ENCODE measurements at places on chromosomes 7 and 10.

GRCh38 chr7:71511361-71511807 is 379.4 kb downstream of the GALNT17 start:
- no peak for DNase-seq

DNA sequence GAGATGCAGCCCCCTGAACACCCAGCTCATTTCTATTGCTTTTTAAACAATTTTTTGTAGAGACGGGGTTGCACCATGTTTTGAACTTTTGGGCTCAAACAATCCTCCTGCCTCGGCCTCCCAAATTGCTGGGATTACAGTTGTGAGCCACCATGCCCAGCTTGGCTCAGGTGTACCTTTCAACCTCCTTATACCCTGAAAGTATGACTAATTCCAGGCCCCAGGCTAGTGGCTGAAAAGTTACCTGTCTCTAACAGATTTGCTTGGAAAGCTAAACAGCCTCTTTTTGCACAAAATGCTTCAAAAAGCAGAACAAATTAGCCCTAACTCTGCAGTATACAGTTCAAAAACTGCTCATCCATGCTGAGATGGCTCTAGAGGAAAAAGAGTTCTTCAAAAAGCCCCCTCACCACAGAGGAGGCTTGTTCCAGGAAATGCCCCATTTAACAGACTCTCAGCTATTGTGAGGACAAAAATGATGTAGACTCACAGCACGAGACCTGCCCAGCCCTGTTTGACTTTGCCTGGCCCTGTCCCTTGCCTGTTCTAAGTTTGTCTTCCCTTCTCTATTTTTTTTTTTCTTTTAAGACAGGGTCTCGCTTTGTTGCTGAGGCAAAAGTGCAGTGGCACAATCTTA is 13.4 kb upstream of the AP1S1 start:
- no peak for DNase-seq

GRCh38 chr10:130932326-130933007 is 379.1 kb downstream of the TCERG1L start:
- no peak for DNase-seq

- no peak for DNase-seq
These were observed 17.8 kb upstream of the PCBD1 start for GRCh38 chr10:70906031-70906783.

GRCh38 chr10:81831060-81831459 is 43.9 kb upstream of the NRG3 start:
- DNase-seq, result no peak

GRCh38 chr7:130127821-130128317 is 57.5 kb downstream of the KLHDC10 start:
- DNase-seq, result no peak

- DNase-seq, result no peak
These were observed 5.6 kb upstream of the ING3 start for GRCh38 chr7:120944826-120945562.

GRCh38 chr7:107951896-107952295 is 51.1 kb downstream of the LAMB1 start:
- no peak for DNase-seq

DNA sequence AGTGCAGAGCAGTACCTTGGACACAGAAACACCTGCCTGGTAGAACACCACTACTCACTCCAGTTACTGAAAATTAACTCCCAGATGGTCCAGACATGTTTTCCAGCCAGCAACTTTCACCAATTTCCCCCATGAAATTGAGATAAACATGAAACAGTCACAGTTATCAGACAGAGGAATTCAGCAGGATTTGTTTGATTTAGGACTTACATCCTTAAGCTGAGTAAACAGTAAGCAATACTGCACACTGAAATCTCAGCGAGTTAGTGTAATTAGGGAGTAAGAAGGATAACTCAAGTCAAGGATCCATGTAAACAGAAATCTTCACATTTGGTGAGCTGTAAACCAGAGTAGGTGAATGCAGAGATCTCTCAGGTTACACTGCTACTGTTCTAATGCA is 353.5 kb downstream of the ELMO1 start:
- DNase-seq, result no peak

DNA sequence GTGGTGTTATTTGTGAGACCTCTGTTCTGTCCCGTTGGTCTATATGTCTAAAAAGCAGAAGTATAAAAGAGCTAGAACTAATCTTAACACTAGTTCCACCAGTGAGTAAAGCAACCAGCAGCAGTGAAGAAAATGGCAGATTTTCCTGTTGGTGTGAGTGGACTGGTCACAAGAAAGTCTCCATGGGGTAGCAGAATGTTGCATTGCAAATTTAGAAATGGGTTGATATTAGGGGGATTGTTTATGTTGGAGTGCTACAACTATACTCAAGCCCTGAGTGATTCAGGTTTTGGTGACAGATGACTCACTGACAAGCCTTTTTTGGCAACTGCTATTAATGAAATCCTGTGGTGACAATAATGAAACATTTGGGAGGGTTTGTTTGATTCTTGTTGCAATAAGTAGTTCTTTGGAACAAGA is 5.6 kb downstream of the AVL9 start:
- no peak for DNase-seq

- DNase-seq, result no peak
These were observed 58.6 kb upstream of the ARID5B start for GRCh38 chr10:61842755-61843497.

GRCh38 chr10:9577746-9578145 is 1439.9 kb upstream of the CELF2 start:
- DNase-seq, result no peak

GRCh38 chr10:22581461-22581860 is 132.9 kb downstream of the PIP4K2A start:
- no peak for DNase-seq

DNA sequence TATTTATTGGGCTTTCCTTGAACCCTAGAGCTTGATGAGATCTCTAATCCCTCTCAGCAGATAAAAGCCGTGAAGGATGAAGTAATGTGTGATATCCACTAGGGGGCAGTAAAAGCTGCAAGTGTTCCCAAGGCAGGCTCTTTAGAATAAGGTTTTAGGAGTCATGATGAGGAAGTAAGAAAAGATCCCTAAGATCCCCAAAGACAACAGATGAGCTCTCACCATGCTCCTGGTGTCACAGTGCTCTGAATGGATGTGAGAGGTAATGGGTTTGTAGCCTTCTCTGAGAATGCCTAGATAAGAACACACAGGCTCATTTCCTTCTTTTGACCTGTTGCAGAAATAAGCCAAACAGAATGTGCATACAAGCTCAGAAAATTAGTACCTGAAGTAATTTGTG is 70.4 kb upstream of the ITPRID1 start:
- no peak for DNase-seq

- DNase-seq, result no peak
These were observed 252.9 kb upstream of the ZMIZ1 start for GRCh38 chr10:78815702-78816334.

DNA sequence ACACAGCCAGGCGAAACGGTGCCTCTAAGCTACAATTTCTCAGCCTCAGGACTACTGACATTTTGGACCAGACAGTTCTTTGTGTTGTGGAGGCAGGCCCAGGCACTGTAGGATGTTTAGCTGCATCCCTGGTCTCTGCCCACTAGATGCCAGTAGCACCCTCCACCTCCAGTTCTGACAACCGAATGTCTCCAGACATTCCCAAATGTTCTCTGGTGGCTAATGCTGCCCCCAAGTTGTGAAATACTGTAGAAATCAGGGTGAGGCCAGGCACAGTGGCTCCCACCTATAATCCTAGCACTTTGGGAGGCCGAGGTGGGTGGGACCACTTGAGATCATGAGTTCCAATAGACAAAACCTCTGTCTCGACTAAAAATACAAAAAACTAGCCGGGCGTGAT is 18.2 kb downstream of the HNRNPF start:
- DNase-seq, result no peak

DNA sequence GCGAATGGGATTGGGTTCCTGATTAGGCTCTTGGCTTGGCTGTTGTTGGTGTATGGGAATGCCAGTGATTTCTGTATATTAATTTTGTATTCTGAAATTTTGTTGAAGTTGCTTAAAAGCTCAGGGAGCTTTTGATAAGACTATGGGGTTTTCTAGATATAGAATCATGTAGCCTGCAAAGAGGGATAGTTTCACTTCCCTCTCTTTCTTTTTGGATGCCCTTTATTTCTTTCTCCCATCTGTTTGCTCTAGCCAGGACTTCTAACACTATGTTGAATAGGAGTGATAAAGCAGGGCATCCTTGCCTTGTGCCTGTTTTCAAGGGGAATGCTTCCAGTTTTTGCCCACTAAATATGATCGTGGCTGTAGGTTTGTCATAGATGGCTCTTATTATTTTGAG is 40.4 kb upstream of the MPP7 start:
- no peak for DNase-seq

DNA sequence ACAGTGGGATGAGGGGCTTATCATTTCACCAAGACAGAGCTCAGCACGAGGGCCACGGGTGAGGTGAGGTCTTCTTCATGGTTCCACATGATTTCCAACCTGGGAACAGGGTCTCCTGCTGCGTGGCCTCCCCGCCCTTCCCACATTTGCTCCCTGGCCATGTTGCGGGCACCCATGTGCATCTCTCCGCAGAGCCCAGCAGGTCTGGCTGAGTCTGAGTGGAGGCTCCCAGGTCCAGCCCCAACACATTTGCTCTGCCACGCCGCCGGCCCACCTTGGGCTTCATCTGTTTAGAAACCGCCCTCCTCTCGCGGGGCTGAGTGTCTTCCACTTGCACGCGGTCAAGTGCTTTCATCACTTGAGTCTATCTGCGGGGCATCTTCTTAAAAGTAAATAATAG is 14.8 kb upstream of the PRKAR1B start:
- no peak for DNase-seq

DNA sequence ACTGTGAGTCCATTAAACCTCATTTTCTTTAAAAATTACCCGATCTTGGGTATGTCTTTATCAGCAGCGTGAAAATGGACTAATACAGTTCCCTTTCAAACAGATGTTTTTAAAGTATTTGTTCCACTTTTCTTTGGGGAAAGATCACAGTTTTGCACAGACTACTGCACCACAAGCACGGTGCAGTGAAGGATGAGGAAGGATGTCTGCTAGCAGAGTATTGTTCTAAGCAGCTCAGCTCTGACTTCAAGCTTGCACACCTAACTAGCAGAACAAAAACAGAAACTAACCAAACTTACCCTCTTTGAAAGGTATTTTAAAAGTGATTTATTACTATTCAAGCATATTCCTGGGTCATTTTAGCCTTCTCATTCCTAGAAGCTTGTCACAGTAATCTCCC is 20.0 kb downstream of the THNSL1 start:
- DNase-seq, result no peak

- DNase-seq, result no peak
These were observed 360.8 kb downstream of the CRPPA start for GRCh38 chr7:16060502-16060901.

- no peak for DNase-seq
These were observed 15.7 kb downstream of the SLIT1 start for GRCh38 chr10:97169911-97170693.

DNA sequence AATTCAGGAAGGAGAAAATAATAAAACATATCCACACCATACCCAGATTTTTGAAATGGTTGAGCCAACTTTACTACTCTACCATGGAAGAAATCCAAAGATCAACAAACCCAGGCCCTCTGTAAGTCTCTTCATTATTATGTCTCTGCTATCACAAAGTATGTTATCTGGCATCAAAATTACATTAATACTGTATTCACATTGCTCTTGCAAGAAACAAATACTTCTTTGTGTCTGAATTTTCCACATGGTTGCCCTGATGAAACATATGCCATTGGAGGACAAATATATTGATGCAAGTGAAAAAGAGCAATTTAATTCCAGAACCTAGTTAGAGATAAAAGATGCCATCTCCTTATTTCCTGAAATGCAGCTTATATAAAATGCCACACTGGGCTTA is 204.0 kb downstream of the FZD1 start:
- no peak for DNase-seq

DNA sequence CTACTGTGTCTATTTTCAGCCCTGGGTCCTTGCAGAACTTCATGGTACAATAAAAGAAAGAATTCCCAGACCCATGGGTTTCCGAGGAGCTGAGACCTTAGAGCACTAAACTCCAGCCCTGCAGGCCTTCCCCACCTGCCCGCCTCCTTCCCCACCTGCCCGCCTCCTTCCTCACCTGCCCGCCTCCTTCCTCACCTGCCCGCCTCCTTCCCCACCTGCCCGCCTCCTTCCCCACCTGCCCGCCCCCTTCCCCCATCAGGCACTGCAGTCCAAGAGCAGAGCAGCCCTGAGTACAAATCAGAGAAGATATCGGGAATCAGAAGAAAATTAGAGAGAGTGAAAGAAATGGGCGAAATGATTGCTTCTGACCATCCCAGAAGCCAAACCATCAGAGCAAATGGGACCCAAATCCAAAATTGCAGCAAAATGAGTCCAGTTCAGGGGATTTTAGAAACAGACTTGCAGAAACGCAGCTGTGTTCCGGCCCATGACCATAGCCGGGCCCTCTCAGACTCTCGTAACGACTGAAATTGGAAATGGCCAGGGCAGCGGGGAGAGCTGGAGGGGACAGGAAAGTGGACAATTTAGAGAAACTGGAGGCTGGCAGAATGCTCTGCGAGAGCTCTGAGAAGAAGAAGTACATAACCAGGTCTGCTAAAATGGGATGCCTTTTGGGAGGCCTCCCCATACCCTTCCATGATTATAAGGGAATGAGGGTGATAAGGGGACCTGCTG is 568.4 kb downstream of the TCERG1L start:
- no peak for DNase-seq

- DNase-seq, result no peak
These were observed 259.1 kb downstream of the FGFR2 start for GRCh38 chr10:121339114-121339513.

DNA sequence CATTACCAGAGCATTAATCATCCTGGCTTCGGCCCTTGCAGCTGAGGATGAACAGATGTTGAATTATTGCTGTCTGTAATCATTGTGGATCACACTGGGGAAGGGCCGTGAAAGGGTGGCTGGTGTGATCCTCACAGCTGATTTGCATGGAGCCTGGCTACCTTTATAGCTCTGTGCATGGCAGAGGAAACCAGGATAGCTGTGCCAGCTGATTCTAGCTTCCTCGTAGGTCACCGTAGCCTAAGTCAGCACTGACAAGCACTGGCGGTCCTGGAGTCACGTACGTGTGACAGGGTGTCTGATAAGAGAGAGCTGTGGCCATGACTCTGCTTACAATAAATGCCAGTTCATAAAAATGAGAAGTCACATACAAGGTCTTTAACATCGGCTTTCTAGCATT is 76.5 kb downstream of the INSYN2A start:
- no peak for DNase-seq

DNA sequence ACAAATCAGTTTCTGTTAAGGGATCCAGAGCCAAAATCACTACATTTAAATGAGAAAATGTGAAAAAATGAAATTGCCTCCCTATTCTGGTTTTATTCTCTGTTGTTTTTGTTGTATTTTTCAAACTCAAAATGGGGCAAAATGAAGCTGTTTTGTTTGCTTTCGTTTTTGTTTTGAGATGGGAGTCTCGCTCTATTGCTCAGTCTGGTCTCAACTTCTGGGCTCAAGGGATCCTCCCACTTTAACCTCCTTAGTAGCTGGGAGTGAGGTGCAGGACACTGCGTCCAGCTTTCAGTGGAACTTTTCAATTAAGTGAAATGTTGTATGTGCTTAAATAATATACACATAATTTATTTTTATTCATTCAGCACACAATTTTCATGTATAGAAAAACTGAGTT is 205.0 kb downstream of the SORCS1 start:
- no peak for DNase-seq

GRCh38 chr7:148650232-148650858 is 48.4 kb upstream of the CUL1 start:
- no peak for DNase-seq
